ENCODE measurements at places on chromosomes 1 and 21.

GRCh38 chr1:178258536-178258935 lies 164.6 kb downstream of the RASAL2 start:
- DNase-seq = no peak

- DNase-seq = no peak
These were observed 348.1 kb upstream of the VAMP3 start for GRCh38 chr1:7422966-7423365.

DNA sequence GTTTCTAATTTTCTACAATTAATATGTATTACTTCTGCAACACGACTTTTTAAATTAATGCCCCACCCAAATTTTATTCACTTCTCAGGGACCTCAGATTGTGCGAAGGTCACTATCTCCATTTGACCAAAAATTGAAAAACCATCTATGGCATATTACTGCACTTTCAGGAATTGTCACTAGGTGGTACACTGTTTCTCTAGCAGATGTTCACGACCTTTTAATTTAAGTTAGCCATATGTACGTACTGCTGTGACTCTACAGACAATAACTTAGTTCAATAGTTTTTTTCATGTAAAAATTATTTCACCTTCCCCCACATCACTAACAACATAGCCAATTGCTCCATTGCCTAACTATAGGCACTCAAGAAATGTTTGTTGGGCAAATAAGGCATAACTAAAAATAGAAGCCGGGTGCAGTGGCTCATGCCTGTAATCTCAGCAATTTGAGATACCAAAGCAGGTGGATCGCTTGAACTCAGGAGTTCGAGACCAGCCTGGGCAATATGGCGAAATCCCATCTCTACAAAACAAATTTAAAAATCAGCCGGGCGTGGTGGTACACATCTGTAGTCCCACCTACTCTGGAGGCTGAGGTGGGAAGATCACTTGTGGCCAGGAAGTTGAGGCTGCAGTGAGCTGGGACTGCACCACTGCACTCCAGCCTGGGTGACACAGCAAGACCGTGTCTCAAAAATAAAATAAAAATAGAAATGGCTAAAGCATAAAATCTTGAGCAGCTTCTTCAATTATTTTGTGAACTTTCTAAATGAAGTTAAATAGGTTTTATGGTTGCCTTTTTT lies 75.7 kb upstream of the PKN2 start:
- DNase-seq = peak; percentile 39

DNA sequence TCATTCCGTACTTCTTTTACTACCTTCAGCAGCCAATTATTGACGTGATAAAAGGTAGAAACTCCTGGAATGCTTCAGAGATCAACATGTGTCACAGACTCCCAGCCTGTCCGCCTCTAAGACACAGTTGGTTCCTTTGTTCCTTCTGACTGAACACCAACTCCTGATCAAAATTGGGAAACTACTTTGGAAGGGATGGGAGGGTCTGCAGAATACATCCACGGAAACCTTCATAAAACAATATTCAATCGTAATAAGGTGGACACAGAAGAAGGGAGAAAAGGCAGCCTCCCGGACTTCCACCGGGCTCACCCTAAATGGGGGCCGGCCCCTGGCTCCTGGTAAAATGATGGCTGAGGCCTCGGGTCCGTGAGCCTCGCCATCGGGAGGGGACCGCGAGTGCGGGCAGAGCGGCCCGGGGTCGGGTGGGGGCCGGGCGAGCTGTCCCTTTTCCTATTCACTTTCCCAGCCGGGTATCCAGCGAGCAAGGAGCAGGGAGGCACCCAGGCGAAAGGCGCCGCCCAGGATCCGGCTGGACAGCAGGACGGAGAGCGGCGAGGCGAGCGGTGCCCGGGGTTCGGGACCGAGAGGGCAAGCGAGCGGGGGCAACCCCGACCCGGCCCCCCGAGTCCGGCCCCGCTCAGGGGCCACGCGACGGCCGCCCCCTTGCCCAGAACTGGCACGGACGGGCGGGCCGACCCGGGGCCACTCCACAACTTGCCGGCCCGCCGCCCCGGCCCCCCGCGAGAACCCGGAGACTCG lies 805 bp downstream of the NRIP1 start:
- no peak for DNase-seq

GRCh38 chr1:89721351-89721750 lies 88.4 kb downstream of the LRRC8C start:
- peak; percentile 88 for DNase-seq

DNA sequence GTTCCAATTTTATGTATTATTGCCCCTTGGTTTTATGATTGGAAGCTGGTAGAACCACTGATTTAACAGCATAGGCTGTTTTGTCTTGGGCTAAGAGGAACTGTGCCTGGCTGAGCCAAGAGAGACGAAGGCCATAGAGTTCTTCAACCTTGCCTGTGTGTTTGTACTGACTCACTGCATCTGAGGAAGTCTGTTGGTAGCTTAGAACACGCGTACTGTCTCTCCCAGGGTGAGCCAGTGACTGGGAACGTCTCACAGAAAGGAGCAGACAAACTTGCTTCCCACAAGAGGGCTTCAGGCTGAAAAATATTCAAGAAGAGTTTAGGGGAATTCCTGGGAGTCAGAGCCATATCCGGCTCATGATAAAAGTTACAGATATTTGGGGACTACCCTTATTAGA lies 14.9 kb downstream of the TMEM51 start:
- DNase-seq = no peak

DNA sequence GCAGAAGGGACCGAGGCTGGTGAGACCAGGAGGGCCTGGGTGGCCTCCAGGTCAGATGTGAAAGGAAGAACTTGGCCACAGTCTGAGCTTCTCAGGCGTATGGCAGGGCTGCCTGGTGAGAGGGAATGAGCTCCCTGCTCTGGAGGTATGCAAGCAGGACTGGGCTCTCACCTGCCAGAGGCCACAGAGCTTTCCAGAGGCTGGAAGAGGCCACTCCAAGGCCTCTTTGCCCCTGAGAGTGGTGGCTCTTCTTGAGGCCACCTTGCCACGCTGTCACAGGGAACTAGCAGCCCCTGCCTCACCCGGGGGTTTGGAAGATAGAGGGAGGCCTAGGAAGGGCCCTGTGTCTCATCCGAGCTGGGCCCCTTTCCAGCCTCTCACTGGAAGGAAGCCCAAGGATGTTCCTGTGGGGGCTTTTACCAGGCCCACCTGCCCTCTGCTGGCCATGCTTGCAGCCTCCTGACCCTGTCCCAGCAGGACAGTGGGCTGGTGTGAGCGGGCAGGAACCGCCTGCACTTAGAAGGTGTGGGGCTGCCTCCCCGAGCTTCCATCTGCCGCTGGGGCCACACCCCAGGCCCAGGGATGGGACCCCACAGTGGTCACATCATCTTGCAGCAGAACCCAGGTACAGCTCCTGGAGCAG lies 10.0 kb downstream of the PCSK9 start:
- DNase-seq = no peak

GRCh38 chr1:121525355-121525754 lies 340.6 kb downstream of the SRGAP2C start:
- DNase-seq = no peak

- DNase-seq = peak; percentile 8
These were observed 12.2 kb downstream of the UTP25 start for GRCh38 chr1:209839875-209840546.

DNA sequence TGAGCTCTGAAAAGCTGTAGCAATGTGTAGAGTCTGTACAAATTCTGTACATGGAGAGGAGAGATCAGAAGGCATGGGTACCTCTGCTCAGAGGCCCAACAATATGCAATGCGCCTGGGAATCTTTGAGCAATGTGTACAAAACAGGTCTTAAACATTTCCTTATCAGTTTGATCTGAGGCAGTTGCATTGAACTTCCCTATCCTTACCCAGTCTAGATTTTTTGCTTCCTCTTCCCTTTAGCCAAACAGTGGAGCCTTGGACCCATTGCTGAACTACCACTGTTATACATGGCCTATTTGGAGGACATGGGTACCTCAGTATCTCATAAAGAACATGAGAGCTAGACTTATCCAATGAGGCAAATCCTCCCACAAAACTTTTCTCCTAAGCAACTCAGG lies 12.6 kb upstream of the MNDA start:
- no peak for DNase-seq

GRCh38 chr1:115753830-115754229 lies 14.7 kb downstream of the CASQ2 start:
- no peak for DNase-seq

- no peak for DNase-seq
These were observed 11.9 kb downstream of the HECTD3 start for GRCh38 chr1:44999232-44999631.

- no peak for DNase-seq
These were observed 428.7 kb downstream of the PLPP3 start for GRCh38 chr1:56150441-56151215.

GRCh38 chr1:245019910-245020486 lies 134.8 kb upstream of the KIF26B start:
- DNase-seq = no peak

DNA sequence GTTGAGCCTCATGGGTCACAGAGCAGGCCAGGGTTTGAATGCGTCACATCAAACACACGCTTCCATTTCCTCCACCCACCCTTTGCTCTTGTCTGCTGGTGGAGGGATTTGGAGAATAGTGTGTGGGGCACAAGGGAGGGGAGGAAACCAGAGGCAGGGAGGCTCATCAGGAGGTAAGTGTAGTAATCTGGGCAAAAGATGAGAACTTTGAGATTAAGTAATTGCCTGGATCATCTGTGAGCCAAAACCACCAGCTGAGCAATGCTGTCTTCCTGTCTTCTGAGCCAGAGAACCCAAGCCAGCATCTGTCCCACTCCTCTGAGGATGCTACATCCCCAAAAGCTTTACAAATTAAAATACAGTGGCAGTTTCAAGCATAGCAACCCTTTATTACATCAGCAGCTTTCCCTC lies 45.2 kb downstream of the C8B start:
- DNase-seq = no peak

DNA sequence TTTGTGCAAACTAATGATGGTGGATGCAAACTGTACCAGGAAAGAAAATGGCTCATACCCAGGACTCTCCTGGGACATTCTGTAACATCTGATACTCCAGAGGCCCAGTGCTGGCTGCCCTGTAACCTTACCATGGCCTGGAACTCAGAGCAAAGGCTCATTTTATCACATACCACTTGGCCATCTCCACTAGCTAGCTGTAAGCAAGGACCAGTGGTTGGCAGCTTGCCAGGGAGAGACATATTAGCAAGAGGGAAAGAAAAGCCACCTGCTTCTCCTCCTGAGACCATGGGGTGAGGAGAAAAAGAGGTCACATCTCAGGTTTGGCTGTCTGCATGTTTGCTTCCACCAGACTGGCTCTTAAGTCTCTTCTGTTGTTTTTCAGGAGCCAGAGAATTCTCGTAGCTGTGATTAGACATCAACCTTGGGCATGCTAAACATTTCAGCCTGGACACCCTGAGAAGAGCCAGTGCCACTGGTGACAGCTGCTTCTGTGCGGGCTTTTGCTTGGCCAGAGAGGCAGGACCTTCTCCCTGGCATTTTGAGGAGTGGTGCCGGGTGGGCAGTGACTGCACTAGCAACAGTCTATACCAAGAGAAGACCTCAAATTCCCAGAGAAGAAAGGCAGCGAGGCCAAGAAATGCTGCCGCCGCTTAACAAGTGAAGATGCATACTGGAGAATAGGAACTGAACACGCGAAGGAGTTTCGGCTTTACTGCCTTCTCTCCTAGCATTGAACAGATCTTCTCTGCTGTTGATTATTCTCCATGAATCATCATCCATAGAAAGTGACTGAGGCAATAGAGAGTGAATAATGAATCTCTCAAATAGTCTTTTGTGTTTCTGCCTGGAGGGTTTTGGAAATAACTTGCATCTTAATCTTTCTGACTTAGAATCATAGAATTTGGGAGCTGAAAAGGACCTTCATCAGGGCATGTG lies 6.7 kb upstream of the INKA2 start:
- no peak for DNase-seq

DNA sequence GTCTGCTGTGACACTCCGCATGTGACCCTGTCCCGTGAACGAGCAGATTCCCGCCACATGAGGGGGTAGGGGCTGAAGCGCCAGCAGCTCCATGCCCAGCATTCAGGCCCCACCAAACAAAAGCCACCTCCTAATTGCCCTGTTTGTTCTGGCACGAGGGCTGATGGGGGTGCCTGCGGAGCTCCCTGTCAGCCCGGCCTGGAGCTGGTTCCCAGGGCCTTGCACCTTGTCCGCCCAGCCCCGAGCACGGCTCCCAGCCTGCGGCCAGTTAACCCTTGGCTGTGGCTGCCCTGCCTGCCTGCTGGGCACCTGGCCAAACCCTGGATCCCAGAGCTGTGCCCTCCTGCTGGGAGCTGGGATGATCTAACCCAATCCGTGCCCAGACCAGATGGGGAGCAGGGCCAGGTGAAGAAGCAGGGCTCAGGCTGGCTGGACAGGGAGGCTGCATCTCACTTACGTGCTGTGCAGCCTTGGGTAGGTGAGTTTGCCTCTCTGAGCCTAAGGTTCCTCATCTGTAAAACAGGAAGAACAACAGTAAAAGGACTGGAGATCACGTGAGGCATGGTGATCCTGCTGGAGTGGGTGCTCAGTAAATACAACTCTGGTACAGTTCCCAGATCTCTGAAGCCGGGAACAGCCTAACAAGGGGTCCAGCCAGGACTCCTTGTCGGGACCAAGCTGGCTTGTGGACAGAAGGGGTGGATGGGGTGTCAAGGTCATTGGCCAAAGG lies 110.9 kb upstream of the IFFO2 start:
- DNase-seq = no peak

GRCh38 chr1:201510734-201511133 lies 3.8 kb upstream of the CSRP1 start:
- no peak for DNase-seq

DNA sequence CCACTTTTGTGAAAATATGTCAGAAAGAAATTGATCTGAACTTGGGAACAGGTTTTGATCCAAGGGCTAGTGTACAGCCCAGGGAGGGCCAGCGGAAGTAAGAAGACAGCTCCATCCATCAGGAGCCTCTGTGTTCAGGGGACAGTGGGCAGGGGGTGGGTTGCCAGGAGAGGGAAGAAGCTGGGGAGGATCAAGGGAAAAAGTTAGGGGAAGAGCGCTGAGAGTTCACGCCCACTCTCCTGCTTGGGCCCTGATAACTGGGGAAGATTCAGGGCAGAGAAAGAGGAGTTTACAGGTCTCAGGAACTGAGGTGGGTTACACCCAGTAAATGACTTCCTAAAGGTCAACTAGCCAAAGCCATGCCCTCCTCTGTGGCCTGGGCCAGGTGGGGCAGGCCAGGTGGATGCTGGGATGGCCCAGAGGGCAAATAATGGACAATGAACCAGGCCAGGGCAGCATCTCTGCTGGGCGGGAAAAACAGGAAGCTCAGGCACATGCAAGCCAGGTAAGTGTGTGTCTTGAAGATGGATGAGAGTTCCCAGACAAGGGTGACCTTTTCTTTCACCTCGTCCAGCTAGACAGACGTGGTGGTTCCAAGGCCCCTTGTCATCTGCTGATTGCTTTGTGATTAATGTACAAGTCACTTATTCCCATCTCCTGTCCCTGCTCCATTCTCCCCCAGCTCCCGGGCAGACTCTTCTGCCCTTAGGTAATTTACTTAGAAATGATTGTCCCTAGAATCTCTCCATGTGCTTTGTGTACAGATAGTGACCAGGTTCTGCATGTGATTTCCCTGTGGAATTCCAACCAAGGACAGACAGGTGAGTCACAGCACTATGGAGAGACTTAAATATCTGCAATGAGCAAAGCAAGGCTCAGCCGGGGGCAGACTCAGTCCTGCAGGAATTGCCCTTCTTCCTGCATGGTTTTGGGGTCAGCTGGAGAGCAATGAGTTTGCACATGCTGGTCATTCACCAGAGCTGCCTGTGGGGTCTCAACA lies 57.0 kb downstream of the MDM4 start:
- no peak for DNase-seq

Data from activated CD4-positive, alpha-beta T cell treated with anti-CD3 and anti-CD28 coated beads, Interleukin-10, Interleukin-2, amounts not matched to agents 100 ng/mL and 50 ng/mL, durations not matched to agents 16 hours and 8 hours (primary cell).